Hematopoietic multipotent progenitor cell (in vitro differentiated cells): ENCODE measurements at places on chromosomes 7 and 10. TPM values are rescaled to one million over a fixed set of nuclear protein-coding genes. Genes with fewer than 3 reads are reported as not detected.

The ACTL6B gene
- not detected for total RNA-seq

The FAM25C gene
- not detected for total RNA-seq

The ATRNL1 gene
- under 0.01 TPM for total RNA-seq

The PRPS1L1 gene
- under 0.01 TPM for total RNA-seq

The FAM131B gene
- 0.81 TPM for total RNA-seq

The RBM20 gene
- under 0.01 TPM for total RNA-seq

The TRIL gene
- under 0.01 TPM for total RNA-seq

The TRPV5 gene
- total RNA-seq, result under 0.01 TPM

The MTURN gene
- 141 TPM for total RNA-seq

The GTPBP4 gene
- total RNA-seq, result 15.9 TPM

The CYP26C1 gene
- 0.54 TPM for total RNA-seq

The OGA gene
- total RNA-seq, result 53.3 TPM

The TEX47 gene
- not detected for total RNA-seq

The MBL2 gene
- total RNA-seq, result not detected

The ZNF117 gene
- total RNA-seq, result 2.7 TPM

The GHRHR gene
- total RNA-seq, result not detected

The CNPY1 gene
- total RNA-seq, result not detected

The HOXA3 gene
- 14.3 TPM for total RNA-seq

The MRPL43 gene
- total RNA-seq, result 81.6 TPM

The LHPP gene
- total RNA-seq, result 19.9 TPM

The PLEKHS1 gene
- not detected for total RNA-seq

The AS3MT gene
- under 0.01 TPM for total RNA-seq

The EMX2 gene
- total RNA-seq, result not detected

The NOS3 gene
- 0.27 TPM for total RNA-seq

The RSPH10B gene
- total RNA-seq, result not detected

The INHBA gene
- under 0.01 TPM for total RNA-seq

The TEX36 gene
- total RNA-seq, result not detected

The SNCG gene
- total RNA-seq, result not detected

The GIMAP4 gene
- total RNA-seq, result 1.3 TPM

The GRID2IP gene
- 3.2 TPM for total RNA-seq

The REEP3 gene
- total RNA-seq, result 2.7 TPM

The LIPK gene
- total RNA-seq, result not detected

The TRPV6 gene
- total RNA-seq, result under 0.01 TPM

The IGF2BP3 gene
- 6.7 TPM for total RNA-seq

The CYP2C19 gene
- not detected for total RNA-seq

The OR6B1 gene
- total RNA-seq, result under 0.01 TPM

The ZC3HAV1L gene
- total RNA-seq, result 21.8 TPM

The SLC26A4 gene
- total RNA-seq, result 0.27 TPM

The TAS2R60 gene
- total RNA-seq, result 0.27 TPM
